Dermis microvascular lymphatic vessel endothelial cell (primary cell): ENCODE measurements at places on chromosomes 16 and 17. TPM values are rescaled to one million over a fixed set of nuclear protein-coding genes. Genes with fewer than 3 reads are reported as not detected.

SEZ6 gene
- not detected in 2 replicates for total RNA-seq

DCXR gene
- total RNA-seq: 33.1 and 42.7 TPM in 2 replicates

KCNH4 gene
- total RNA-seq: under 0.01 and 0.13 TPM in 2 replicates

NOG gene
- total RNA-seq: 0.39 and 1.1 TPM in 2 replicates

PPP1R27 gene
- total RNA-seq: not detected in 2 replicates

SHBG gene
- total RNA-seq: 0.13 TPM in 1 of 2 replicates, not detected in the other

ODAD4 gene
- 0.13 and 0.25 TPM in 2 replicates for total RNA-seq

LDHD gene
- total RNA-seq: 0.39 and 1.0 TPM in 2 replicates

C1QTNF8 gene
- not detected in 2 replicates for total RNA-seq

ASPHD1 gene
- 0.25 and 0.26 TPM in 2 replicates for total RNA-seq

CACNG1 gene
- total RNA-seq: not detected in 2 replicates

CSH1 gene
- total RNA-seq: not detected in 2 replicates

SYNGR3 gene
- total RNA-seq: 1.3 and 1.5 TPM in 2 replicates

KRT13 gene
- total RNA-seq: not detected in 2 replicates

OTOA gene
- under 0.01 TPM in 1 of 2 replicates, not detected in the other for total RNA-seq
